ENCODE measurements at places on chromosomes 7 and 10.

DNA sequence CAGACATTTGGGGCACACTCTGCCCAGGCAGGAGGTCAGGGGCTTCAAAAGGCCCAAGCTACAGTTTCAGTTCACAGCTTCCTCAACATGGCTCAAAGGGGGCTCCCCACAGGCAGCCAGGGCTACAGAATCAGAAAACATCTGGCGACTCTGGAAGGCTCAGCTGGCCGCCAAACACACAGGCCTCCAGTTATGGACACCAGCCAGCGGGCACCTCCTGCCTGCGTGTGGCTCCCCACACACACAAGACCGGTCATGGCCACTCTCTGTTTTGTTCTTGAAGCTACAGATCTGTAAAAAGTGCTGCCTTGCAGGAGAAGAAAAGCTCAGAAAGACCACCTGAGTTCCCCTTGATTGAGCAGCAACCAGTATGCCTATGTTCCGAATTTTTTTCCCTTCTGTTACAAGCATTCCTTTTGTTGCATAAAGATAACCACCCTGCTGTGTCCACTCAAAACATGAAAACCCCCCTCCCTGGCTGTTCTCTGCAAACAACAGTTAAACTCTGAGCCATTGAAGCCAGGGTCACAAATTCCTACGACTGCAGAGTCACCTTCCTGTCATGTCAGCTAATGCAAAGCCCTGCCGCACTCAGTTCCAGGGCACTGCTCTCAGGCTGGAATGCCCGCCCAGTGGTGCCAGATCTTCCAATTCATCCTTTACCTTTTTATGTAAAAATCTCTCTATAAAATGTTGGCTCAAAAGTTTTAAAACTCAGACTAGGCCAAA is 33.6 kb downstream of the VSTM4 start:
- DNase-seq = no peak

DNA sequence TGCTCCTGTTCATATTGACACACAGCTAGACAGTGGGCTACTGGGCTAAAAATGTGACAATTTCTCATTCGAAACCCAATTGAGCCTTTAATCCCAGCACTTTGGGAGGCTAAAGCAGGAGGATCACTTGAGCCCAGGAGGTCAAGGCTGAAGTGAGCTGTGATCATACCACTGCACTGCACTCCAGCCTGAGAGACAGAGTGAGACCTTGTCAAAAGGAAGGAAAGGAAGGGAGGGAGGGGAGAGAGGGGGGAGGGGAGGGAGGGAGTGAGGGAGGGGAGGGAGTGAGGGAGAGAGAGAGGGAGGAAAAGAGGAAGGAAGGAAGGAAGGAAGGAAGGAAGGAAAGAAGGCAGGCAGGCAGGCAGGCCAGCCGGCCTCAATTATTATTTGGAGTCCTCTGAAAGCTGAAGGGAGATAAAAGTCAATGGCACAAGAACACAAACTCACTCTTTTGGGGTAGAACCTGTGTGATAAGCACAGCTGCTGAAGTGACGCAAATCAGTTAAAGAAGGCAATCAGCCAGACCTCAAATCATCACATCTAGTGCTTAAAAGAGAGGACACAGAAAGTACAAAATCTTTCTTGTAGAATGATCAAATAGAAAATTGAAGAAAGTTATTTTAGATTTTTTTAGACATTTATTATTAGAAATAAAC is 98.1 kb downstream of the CCDC71L start:
- DNase-seq = no peak

GRCh38 chr7:30068117-30068516 is 39.9 kb downstream of the PLEKHA8 start:
- DNase-seq = peak; percentile 94

GRCh38 chr7:19491821-19492452 is 216.9 kb downstream of the POLR1F start:
- no peak for DNase-seq

- no peak for DNase-seq
These were observed 8.5 kb downstream of the NRP1 start for GRCh38 chr10:33325929-33326328.

GRCh38 chr7:128148676-128149075 is 92.4 kb upstream of the LEP start:
- no peak for DNase-seq

DNA sequence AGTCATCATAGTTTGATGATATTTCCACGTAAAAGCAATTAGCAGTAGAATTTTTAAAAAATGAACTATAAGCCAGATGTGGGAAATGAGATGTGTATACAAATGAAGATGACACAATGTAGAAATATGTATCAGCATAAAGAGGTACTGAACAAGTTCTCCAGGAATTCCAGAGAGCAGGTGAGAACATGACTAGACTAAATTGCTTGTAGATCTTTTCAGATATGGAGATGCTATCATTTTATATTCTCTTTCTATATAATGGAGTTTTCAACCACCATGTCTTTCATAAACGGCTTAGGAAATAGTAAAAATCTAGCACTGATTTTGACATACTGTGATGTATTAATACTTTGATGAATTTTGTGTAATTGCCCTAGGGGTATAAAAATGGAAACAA is 130.9 kb downstream of the SEMA3D start:
- DNase-seq = no peak

GRCh38 chr10:62811159-62811875 is 4.8 kb downstream of the EGR2 start:
- no peak for DNase-seq

GRCh38 chr10:111747751-111748150 is 435.8 kb downstream of the GPAM start:
- DNase-seq = no peak

DNA sequence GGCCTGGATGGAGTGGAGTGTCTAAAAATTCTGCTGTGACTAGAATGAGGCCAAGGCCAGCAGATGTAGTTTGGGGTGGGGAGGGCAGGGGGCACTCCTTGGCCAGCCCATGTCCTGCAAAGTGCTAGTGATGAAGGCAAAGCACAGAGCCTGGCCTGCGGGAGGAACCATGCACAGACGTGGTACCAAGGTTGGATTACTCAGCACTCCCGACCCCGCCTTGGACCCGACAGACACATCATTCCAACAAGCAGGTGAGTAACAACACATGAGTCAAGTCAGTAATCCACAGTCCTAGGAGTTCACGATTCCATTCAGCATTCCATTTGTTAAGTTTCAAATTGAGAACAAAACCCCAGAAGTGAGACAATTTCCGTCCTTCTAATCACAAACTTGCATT is 317.3 kb downstream of the TCERG1L start:
- no peak for DNase-seq

DNA sequence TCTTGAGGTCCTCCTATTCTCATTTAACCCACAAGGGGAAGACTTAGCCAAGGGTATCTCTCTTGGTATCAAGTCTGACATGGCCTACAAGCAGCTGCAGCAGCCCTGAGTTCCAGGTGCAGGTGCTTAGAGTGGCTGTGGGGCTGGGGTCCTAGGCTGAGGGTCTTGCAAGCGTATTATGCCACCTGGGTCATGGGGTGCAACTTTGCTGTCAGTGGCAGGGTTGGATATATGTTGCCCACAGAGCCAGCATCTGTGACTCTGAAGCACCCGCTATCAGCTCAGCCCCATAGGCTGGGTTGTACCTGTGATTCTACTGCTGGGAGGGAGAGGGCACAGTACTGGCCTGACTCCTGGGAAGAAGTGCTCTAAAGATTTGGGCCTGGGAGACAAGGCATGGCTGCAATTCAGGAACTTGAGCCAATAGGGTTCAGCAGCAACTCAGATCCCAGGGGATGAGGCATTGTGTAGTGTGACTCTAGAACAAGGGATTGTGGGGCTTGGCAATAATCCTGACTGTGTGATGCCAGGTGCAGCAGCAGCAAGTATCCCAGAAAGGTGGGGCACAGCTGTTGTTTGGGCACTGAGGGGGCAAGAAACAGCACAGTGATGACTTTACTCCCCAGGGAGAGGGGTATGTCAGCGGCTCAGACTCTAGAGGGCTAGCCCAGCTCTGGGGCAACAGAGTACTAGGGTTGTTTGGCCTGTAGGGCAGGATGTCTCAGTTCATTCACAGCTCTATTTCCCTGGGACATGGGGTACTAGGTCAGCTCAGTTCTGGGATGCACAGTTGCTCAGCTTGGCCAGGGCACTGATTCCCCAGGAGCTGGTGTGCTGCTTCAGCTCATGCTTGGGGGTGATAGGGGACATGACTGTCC is 41.4 kb downstream of the NEURL1 start:
- no peak for DNase-seq

GRCh38 chr7:53542157-53542556 is 506.7 kb downstream of the POM121L12 start:
- no peak for DNase-seq

DNA sequence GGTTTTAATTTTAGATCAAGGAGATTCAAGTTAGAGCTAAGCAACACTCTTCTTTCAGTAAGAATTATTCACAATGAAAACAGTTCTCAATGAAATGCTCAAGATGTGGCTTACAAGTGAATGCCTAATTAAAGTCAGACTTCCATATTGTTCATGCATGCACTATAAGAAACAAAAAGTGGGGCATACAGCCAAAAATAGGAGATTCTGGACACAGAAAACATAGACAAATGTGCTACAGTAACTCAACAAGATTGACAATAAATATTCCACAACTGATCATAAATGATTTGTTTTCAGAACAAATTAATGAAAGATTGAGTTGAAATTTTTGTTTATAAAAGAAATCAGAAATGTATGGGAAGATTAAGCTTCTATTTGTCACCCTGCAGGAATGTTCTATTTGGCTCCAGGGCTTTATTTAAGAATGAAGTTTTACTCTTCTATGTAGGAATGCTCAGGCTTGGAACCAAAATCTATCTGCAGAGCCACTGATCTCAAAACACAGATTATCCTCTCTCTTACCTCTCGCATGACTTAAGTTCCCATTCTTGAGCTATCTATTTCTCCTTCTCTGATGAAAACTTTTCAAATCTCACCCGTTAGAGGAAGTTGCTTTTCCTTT is 89.0 kb upstream of the PIP4K2A start:
- DNase-seq = peak; percentile 32

GRCh38 chr7:14846405-14846804 is 56.1 kb downstream of the DGKB start:
- no peak for DNase-seq

GRCh38 chr10:62894156-62894555 is 78.0 kb upstream of the EGR2 start:
- DNase-seq = no peak

DNA sequence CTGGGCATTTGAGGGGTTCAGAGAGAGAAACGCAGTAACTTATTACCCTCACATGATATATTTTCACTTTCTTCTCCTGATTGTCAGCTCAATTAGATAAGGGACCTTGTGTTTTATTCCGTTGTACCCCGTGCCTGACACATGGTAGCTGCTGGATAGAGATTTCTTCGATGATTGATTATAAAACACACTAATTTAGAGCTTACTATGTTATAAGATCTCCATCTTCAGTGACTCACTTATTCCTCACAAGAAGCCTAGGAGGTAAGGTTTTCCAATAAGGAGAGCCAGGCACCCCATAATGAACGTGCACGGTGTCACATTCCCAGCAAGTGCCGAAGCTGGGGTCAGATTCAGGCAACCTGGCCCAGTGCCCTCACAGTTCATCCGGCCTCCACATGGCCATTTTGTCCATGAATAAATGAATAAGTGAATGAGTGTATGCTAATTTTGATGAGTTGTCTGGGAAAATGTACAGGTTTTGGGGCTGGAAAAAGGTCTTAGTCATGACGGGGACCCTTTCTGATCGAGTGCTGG is 138.1 kb upstream of the CDCA7L start:
- DNase-seq = no peak

DNA sequence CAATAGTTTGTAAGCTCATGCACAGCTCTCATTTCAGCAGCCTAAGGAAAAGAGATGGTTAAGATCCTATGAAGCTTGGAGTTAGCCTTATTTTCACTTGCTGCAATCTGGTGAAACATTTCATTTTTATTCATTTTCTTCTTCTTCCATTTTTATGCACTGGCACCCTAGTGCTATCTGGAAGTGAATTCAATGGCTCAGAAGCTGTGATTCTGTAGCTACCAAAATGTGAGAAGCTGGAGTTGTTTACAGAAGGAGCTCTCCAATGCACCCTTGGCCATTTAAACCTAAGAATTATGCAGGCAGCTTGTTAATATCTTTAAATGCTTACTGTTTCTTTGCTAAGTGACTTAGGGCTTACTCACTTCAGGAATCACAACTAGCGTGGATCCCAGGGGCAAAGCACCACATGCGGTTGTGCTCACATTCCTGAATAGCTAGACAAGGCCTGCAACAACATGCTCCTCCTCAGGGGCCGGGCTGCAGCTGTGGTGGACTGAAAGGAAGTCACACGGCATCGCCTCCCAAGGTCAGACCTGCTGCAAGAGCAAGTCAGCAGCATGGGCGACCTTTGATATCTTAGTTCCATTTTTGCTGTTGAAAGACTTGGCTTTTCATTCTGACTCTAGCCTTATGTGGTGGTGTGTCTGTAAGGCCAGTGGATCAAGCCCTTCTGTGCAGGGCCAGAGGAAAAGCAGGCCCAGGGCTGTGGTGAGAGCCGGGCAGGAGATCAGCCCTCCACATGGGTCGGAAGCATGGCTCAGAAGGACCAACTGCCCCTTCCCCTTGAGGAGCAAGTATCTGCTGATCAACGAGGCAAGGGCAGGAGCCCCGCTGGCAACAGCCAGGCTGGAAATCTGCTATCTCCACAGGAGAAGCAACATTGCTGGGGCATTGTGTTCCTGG is 91.9 kb upstream of the MBL2 start:
- DNase-seq = peak; percentile 85

DNA sequence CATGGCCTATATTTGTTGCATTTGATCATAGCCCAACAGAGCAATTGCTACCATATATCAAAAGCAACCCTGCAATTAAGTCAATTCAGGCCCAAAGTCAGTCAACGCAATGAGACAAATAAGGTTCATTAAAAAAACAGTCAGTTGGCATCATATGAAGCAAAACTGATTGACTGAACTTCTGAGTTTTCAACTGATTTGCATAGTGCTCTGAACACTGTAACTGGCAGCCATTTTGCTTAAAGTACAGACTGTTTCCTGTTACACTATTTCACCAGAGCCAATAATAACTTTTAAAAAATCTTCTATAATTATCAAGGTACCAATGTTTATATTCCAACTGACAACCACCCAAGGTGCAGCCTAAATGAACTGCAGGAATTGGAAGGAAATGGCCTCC is 68.4 kb upstream of the RAPGEF5 start:
- no peak for DNase-seq

GRCh38 chr7:40969641-40970040 is 733.2 kb downstream of the INHBA start:
- no peak for DNase-seq

- DNase-seq = no peak
These were observed 118.7 kb upstream of the NEBL start for GRCh38 chr10:21015851-21016250.

- DNase-seq = no peak
These were observed 48.3 kb downstream of the NOD1 start for GRCh38 chr7:30430276-30430675.

GRCh38 chr7:133742709-133743538 is 384.2 kb upstream of the LRGUK start:
- DNase-seq = no peak

DNA sequence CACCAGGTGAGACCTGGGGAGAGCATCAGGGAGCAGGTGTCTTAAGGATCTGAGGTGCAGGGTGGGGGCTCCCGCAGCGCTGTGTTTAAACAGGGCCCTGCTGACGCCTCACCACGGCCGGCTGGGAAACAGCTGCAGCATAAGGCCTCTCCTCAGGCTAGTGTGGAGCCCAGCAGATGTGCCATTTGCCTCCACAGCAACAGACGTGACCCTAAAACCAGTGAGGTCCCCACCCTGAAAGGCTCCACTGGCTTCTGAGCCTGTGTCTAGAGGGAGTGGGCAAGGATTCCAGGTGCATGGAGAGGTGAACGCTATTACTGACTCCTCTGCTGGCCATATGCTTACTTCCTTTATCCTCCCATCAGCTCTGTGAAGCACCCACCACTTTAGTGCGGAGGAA is 47.8 kb downstream of the SYPL1 start:
- no peak for DNase-seq

Measured in GM04503 (cell line).